Occipital lobe (tissue), 3 donors: ENCODE measurements at places on chromosomes 4 and X. TPM values are rescaled to one million over a fixed set of nuclear protein-coding genes. Genes with fewer than 3 reads are reported as not detected.

DNA sequence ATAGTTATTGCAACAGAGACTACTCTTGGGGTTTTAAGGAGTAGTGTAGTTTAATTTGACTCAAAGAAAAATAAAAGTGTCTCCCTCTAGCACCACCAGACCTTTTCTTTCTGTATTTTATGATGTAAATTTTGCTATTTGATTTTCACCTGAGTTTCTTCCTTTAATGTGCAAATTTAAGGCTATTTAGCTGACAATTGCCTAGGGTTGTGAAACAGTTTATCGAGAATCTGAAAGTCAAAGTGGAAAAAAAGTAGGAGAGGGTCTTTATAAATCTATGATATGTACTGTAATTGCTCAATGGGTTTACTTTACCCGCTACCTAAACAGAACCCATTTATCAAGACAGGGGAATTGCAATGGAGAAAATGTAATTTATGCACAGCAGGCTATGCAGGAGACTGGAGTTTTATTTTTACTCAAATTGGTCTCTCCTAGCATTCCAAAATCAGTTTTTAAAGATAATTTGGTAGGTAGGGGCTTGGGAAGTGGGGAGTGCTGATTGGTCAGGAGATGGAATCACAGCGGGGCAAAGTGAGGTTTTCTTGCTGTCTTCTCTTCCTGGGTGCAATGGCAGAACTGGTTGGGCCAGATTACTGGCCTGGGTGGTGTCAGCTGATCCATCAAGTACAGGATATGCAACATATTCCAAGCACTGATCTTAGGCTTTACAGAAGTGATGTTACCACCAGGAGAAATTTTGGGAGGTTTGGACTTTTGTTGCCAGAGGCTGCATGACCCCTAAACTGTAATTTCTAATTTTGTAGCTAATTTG is 228.6 kb upstream of the TACR3 start:
- no peak for DNase-seq

DNA sequence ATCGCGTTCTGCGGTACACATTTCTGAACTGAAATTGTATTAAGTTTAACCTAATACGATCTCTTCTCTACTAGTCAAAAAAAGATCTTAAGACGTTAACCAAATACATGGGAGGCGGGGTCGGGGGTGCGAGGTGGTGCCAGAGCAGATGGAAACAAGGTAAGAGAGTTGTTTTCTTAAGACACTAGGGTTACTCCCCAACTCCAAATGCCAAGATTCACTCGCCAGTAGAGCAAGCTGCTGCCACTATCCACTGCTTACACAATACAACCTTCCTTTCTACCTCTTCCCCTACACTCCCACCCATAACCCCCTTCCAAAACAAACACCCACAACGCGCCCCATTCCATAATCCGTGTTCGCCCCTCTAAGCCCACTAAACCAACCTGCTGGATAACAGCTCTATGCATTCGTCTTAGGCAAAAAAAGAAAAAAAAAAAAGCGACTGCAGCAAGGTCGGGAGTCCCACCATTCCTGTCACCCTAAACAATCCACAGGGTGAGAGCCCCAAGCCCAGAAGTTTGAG is 1.3 kb downstream of the LCORL start:
- no peak for DNase-seq

DNA sequence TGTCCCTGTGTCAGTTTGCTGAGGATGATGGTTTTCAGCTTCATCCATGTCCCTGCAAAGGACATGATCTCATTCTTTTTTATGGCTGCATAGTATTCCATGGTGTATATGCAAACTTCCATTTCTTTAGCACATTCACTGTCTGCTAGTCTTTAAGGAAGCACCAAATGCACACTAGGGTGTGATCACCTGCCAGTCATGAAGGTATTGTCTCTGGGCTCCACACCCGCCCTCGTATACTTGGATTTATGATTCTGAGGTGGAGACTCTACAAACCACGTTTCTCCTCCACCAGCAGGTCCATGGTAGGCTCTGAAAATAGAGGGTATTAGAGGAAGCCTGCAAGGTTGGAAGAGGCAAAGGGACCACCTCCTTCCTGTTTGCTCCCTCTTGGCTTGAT is 75.9 kb upstream of the MAML3 start:
- no peak for DNase-seq

DNA sequence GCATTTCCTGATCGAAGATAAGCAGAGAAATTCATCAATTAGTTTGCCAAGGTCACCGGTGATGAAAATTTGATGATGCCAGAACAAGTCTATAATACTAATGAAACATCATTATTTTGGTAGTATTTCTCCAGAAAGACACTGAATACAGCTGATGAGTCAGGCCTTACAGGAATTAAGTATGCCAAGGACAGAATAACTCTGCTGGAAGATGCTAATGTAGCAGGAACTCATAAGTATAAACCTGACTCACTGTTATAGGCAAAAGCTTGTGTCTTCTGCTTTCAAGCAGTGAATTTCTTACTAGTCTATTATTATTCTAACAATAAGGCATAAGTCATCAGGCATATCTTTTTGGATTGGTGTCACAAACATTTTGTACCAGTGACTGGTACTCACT is 1825.1 kb upstream of the IGFBP7 start:
- DNase-seq: no peak

DNA sequence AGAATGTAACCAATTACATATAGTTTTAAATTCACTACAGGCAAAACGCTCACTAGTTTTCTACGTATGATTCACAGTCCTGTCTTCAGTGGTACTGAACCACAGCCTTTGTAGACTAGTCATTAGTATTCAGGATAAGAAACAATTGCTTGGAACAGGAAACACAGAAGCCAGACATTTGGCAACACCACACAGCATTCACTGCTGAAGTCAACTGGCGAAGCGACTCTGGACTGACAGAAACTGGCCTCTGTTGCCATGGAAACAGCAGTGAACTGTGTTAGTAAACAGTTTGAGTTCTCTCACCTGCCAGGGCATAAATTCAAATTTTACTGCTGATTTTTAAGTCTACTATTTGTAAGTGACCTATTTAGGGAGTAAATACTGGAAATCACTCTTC is 57.6 kb downstream of the MAPK10 start:
- DNase-seq: peak; percentile 31

GRCh38 chr4:189228726-189229125 is 711.9 kb upstream of the FRG1 start:
- no peak for DNase-seq

DNA sequence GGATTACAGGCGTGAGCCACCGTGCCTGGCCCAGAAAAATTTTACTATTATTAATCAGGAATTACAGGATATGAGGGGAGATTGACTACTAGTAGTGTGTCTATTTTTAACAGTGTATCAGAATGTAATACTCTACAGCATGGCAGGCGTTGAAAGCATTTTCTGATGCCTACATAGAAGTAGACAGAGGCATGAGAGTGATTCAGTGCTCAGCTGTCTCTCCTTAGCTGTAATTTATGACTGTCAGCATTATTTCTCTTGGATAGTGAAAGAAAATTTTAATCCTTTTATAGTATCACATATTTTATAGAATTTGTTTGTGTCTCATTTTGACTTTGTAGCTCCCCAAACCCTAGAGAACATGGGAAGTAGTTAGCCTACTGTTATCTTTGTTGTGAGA is 20.7 kb downstream of the ARHGAP24 start:
- DNase-seq: no peak

DNA sequence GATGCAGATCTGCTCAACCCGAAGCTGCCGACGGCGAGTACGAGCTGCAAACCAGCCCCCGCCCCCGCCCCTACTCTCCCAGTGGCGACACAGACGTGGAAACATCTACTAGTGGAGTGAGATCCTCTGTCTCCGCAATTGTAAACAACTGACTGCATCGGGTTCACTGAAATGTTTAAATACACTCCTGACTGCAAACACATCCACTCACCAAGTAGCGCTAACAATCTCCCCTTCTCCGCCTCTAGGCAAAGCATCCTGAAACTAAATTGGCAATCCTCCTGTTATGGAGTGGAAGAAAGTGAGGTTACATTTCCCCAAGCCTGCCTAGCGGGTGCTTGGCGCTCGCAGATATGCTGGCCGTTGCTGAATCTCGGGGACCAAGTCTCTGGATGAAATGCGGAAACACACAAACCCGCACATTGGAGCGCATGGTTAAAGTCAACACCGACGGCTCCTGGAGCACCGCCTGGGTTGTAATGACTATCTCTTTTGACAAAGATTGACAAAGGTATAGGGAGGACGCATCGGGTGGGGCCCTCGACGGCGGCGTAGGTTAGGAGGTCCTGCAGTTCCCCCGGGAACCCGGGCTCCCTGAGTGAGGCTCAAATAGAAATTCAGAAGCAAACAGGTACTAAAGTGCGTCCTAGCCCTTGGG is 117.0 kb upstream of the TEX13C start:
- no peak for DNase-seq

GRCh38 chrX:56986138-56986537 is 9.2 kb downstream of the SPIN3 start:
- no peak for DNase-seq

DNA sequence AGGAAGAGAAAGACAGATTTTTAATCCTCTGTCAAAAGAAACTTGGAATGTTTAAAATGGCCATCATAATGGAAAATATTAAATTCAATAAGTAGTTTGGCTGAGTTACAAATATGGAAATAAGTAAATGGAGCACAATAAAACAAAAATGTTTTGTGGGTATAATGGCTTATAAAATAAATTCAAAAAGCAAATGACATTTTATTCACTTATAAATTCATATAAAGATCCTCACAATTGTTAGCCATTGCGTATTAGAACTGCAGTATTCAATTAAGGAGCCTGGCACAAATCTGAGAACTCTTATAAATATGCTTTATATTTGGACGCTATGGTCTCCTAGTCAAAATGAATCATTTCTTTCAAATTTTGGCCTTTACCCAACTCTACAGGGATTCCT is 339.0 kb upstream of the PABPC4L start:
- DNase-seq: no peak

GRCh38 chr4:152499344-152499743 is 36.5 kb downstream of the FBXW7 start:
- no peak for DNase-seq

DNA sequence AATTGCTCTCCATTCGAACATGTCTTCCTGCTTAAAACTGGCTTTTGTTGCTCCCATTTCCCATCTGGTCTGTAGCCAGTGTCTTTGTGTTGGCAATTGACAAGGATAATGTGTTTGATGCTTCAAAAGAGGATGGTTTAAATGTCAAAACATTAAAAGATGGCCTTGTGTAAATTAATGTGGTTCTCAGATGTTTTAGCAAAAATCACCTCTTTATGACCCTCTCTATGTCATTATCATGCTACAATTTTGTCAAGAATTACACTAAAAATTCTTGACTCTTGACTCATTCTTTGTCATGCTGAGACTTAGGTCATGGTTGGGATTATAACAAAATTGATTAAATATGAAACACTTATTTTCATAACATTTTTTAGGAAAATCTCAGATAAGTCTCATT is 47.4 kb downstream of the TMEM131L start:
- no peak for DNase-seq

- no peak for DNase-seq
Measured at GRCh38 chrX:124098089-124098488, 136.6 kb downstream of the STAG2 start.

DNA sequence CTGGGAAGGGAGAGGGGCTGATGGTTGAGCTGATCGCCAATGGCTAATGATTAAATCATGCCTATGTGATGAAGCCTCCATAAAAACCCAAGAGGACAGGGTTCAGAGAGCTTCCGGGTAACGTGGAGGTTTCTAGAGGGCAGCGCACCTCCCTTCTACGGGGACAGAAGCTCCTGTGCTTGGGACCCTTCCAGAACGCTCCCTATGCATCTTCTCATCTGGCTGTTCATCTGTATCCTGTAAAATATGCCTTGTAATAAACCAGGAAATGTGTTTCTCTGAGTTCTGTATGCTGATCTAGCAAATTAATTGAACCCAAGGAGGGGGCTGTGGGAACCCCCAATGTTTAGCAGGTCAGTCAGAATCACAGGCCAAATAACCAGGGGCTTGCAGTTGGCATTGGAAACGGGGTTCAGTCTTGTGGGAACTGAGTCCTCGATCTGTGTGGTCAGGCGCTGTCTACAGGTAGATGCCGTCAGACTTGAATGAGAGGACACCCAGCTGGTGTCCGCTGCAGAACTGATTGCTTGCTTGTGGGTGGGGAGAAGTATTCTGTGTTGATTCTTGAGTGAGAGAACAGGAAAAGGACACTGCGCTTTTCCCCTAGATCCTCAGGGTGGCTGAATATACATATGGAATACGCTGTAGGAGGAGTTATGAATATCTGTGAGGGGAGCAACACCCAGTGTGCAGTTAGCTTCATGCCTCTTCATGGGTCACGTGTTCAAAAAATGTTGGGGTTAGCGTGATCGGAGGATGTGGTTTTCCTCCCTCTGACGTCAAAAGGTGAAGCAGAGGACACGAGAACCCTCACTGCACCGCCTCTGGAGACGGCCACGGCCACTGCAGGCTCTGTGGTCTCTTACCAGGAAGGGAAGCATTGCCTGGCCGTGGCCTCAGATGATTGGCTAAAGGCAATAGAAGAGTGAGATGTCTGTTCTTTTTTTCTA is 29.2 kb downstream of the HTT-AS start:
- DNase-seq: no peak

DNA sequence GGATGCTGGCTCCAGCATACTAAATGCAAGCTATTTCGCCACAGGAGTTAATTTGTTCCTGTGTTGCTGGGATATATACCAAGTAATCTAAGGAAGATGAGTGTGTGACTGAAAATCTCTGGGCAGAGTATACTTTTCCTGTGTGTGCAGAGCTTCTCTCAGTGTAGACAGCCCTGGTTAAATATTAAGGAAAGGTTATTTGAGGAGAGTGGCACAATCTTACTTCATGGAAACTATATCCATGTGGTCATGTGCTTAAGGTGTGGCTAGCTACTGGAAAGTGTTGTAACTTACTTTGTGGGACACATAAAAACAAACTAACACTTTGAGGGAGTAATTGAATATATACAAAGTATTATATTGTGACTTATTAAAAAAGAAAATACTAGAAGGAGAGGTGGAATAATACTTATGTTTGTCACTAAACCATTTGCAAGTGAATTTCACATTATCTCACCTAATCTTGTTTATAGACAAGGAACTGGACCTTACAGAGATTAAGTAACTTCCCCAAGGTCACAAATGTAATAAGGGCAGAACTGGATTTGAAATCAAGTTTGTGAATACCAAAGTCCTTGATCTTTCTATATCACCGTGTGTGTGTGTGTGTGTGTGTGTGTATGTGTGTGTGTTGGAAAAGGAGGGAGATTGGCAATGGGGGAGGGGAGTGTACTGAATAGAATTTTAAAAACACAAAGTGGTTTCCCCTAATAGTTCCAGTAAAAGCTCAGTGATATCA is 408.2 kb upstream of the NR3C2 start:
- DNase-seq: no peak

Gene FNIP2
- total RNA-seq: 66.6 TPM

Gene SHROOM2
- total RNA-seq: 12.3 TPM

Gene NUDT10
- total RNA-seq: 39.1 TPM

Gene SOWAHD
- total RNA-seq: not detected
